ENCODE measurements at places on chromosomes 12 and 14.

DNA sequence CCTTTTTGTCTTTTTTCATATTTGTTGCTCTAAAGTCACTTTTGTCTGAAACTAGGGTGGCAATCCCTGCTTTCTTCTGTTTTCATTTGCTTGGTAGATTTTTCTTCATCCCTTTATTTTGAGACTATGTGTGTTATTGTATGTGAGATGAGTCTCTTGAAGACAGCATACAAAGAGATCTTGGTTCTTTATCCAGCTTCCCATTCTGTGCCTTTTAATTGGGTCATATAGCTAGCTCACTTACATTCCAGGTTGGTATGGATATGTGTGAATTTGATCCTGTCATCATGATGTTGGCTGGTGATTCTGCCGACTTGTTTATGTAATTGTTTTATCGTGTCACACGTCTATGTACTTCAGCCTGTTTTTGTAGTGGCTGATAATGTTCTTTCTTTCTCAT, 267.7 kb upstream of the MGAT4C start:
- DNase-seq = no peak

- no peak for DNase-seq
These were observed 64.9 kb upstream of the BBS10 start for GRCh38 chr12:76413121-76413520.

- no peak for DNase-seq
These were observed 11.4 kb upstream of the ATP2A2 start for GRCh38 chr12:110269622-110270124.

DNA sequence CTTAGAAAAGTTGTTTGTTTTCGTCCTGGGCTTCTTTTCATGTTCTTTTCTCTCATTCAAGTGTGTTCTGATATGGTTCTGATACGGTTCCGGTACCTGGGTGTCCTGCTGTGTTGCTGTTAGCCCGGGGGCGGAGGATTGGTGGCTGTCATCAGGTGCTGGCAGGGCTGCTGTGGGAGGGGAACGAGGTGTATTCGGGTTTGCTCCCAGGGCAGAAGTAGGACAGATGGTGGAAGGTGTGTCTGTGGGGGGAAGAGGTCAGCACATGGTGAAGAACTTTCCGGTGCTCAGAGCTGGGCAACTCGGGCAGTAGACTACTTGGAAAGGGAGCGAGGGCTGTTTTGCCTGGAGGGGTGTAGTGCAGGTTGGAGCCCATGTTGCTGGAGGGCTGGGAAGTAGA, 70.2 kb downstream of the SLC25A47 start:
- DNase-seq = no peak

DNA sequence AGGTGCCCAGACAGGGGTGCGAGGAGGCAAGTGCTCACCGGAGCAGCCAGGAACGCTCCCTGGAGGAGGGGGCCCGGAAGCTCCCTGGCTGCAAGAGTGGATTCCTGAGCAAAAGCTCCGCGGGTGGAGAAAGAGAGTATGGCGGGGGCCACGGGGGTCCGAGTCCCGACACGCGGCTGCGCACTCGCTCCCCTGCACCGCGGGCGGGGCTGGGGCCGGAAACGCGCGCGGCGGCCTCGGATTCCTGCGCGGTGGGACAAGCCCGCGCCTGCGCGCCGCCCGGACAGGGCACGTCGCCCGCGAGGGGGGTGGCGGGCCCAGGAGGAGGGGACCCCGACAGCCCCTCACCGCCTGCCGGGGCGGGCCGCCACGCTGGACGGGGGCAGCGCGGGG, 27.8 kb upstream of the GPR132 start:
- peak; percentile 91 for DNase-seq

DNA sequence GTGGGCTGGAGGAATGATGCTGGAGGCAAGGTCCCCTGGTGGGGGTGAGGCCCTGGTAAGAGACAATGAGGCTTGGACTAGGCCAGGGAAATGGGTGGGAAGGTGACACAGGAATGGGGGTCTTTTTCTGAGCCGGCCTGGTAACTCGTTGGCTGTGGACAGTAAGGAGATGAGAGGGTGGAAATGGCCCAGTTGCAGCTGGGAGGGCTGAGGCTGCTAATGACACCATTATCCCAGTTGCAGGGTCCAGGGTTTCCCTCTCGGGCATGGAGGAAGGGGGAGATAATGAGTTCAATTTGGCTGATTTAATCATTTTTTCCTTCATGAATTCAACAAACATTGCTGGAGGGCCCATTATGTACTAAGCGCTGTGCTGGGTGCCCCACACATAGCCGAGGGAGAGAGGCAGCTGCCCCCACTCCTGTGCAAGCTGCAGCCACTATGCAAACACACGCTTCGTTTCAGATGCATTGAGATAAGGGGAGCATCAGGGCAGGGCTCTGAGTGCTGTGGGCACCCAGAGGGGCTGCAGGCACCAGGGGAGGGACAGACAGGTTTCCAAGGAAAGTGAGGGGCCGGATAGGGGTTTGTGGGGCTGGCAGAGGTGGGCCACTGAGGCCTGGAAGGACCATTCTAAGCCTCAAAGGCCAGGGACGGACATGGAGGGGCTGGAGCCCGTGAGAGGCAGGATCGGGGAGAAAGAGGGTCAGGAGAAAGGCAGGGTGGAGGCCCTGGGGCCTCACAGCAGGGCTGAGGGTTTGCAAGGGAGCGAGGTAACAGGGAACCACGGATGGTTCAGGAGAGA, 43.2 kb upstream of the MEG3 start:
- DNase-seq = peak; percentile 21

GRCh38 chr14:49774106-49774505, 6.2 kb downstream of the KLHDC2 start:
- DNase-seq = no peak

- DNase-seq = no peak
These were observed 5.4 kb downstream of the FLRT2 start for GRCh38 chr14:85535321-85535720.

DNA sequence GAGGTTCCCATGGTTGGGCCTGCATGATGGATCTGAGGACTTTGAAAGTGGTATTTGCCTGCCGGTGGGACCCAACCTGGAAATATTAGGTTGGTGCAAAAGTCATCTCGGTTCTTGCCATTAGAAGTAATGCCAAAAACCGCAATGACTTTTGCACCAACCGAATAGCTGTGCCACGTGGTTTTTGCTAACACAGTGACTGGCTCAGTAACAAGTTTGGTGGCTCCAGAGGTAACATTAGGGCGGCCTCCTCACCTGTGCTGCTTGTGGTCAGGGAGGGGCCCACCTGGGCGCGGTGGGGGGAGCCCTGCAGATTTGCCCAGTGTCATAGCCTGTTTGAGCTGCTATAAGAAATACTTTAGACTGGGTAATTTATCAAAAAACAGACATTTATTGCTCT, 1.8 kb downstream of the BDKRB2 start:
- DNase-seq = no peak

DNA sequence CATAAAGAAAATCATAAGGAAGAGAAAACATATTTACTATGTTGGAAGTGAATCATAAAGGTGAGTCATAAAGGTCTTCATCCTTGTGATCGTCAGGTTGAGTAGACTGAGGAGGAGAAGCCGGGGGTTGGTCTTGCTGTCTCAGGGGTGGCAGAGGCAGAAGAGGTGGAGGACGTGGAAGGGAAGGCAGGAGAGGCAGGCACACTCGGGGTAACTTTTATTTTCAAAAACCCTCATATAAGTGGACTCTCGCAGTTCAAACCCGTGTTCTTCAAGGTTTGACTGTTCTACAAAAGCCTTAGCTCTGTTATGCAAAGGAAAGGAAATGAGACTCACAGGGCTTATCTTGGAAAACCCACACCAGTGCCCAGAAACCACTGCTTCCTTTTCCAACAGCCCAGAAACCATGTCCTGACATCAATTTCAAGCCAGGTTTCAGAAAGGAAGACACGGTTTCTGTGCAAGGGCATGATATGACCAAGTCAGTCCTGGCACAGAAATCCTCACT, 14.0 kb downstream of the SMCO2 start:
- no peak for DNase-seq

DNA sequence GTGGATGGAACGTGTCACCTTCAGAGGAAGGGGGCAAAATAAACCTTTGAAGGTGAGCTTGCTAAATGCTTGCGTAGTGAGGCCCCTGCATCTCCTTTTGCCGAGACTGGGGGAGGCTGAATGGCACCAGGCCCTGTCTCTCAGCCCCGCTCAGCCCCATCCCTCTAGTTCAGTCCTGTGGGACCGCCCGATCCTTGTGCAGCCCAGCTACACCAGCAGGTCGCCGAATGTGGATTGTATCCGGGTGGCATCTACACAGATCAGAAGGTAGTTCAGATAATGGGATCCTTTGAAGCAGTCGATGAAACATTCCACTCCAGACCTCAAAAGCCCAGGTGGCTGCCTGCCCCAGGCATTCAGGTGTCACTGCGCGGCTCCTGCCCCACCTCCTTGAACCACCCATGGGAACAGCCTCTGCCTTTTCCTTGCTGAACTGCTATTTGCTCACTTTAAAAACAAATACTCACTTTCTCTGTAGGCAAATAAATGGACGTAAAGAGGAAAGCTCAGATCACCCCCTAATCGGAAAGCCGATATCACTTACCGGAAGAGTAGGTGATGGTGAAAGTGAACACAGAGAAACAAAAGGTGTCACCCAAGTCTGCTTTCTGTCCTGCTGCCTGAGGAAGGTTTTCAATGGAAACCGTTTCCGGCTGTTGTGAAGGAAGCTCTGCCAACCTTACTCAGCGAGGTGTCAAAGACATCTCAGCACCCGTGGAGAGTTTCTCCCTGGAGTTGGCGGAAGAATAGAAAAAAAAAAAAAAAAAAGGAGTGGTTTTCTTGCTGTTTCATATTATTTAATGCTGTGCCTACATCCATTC, 100.3 kb upstream of the NCOR2 start:
- no peak for DNase-seq

- DNase-seq = no peak
These were observed 239.9 kb upstream of the ATP2B1 start for GRCh38 chr12:89948271-89949175.

DNA sequence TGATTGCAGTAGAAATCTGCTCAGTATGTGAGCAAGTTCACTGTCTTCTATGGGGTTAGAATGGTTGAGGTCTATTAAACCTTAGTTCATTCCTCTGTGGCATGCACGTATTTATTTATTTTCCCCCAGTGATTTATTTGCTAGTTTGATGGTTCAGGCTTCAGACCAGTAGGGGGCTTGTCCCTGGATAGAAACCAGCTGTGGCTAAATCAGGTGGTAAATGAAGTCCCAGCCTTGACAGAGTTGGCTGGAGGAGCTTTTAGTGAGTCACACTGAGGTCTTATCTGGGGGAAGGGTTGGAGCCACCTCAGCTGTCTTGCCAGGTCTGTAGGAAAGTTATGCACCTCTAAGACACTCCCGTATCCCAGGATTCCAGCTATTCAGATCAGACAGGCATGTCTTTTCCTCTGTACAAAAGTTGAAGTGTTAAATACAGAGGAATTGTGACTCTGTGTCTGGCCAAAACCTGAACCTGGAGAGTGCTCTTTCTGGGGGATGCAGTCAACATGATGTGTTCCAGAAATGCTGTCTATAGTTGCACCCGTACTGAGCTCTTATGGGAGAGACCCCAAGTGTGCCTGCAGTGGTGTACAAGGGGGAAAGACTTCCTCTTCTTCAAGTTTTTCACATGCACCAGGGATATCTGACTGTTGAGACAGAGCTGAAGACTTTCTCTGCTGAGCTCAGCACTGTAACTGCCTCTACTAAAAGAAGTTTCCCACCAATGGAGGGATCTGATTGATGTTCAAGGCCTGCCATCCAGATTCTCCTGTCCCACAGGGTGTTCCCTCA, 1322.1 kb downstream of the TMEM121 start:
- no peak for DNase-seq

All from D341Med (cell line).